H4 (cell line): ENCODE measurements at places on chromosomes 4 and X. TPM values are rescaled to one million over a fixed set of nuclear protein-coding genes. Genes with fewer than 3 reads are reported as not detected.

DNA sequence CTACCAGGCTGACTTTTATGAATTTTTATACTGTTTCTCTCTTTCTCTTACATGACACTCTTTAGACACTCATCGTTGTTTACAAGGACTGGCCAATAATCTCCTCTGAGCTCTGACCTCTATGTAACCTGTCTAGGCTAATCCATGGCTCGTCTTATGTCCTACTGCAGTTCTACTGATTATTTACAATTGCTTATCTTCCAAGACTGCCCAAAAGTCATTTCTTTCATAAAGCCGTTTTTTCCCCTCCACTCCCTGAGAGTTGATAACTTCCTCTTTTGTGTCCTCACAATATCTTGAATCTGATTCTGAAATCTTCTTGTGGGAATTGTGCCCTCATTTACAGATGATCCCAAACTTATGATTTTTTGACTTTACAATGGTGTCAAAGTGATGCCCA is 18.3 kb upstream of the SNCA start:
- no peak for DNase-seq

DNA sequence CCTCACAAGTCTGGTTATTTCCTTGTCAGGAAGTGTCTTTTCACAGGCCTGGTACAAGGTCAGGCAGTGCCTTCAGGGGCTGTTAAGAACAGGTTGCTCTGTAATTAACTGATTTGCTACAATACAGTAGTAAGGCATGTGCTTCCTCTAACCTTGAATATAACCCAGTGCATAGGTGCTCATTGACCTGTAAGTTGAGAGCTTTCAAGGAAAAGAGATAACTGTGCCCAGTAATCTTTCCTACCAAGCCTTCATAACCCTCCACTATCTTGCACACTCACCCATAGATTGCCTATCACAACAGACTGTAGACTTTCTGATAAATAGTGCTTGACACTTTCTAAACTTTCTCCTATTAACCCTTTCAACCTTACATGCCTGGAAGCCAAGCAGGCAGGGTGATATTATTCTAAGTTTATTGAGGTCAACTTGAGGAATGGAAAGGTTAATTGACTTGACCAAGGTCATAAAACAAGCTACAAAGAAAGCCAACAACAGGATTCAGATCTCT is 148.1 kb downstream of the PPARGC1A start:
- no peak for DNase-seq

DNA sequence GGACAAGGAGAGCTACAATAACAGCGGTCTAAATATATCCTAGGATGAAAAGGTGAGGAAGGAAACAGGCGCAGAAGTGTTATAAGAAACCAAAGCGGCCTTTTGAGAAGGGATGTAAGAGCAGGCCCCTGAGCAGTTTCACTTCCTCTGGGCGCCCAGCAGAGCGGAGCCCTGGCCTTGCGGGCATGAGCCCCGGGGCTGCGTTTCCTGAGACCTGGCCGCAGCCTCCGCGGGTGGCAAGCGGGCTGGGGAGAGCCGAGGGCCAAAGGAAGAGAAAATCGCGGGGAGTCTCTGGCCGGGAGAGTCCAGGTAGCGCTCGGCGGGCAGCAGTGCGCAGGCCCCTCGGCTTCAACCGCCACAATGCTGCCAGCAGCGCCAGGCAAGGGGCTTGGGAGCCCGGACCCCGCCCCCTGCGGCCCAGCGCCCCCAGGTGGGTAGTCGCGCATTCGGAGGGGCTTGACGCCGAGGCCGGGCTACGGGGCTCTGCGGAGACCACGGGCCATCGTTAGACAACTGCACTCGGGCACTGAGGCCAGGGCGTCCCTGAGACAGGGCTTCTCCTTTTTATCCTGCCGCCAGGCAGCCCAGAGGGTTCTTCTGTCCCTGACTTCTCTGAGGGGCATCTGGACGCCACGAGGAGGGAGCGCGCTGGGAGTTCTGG is at the start of gene BANK1:
BANK1 (plus strand) TSS at position 210 of the 661 bp plus-strand sequence; CDS start at position 361, 151 bp downstream.
- no peak for DNase-seq

FAM236B gene
- not detected in 2 replicates for total RNA-seq

GRCh38 chrX:47458528-47458927 is 24.5 kb downstream of the ZNF41 start:
- DNase-seq = no peak

DNA sequence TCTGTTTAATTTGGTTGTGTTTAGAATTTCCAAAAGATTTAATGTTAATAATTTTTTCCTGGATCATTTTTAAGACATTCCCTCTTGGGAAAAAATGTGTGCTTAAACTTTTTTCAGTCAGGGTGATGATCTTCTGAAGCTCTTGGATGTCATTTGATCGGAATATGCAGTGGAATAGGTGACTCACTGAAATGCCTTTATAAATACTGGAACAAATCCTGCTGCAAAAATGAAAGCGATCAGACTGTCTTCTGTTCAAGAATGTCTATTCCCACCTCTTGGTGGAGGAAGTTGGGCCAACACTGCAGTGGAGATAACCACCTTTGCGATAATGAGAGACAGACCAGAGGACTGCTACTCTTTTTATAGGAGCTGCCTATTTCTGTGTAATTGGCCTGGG is 46.7 kb downstream of the LARP1B start:
- DNase-seq = no peak

GRCh38 chr4:74056858-74057562 is 18.5 kb upstream of the CXCL3 start:
- DNase-seq = peak; percentile 76

GRCh38 chr4:152045807-152046571 is 285.2 kb upstream of the GATB start:
- no peak for DNase-seq

DNA sequence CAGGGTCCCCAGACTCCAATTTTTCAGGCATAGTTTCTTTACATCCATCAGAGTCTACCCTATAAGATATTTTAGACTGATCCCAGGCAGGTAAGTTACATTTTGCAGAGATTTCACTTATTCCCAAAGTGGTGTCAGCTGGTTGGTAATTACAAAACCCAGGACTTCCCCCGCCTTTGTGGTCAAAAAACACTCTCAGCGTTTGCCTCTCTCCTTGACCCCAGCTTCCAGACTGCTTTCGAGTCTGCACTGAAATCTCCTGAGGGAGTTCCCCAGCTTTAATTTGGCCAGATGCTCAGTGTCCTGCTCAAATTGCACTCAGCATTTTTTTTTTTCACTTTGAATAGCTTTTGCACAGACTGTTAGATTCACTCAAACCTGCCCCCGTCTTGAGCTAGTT is 11.2 kb upstream of the AMOT start:
- DNase-seq = no peak

DNA sequence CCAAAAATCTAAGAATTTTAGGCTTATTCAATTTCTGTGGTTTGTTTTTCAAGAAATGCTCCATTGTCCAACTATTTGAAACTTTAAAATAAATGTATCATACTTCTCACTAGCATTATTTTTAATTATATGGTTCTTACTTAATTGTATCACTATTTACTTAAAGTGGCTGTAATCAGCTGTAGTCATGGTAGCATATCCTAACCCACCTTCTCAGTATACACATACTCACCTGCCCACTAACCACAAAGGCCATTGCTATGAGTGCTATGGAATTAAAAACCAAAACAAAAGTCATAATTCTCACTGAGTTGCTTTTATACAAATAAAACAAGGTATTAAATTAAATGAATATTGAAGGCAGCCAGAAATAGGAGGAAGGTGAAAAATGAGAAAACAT is 5.0 kb downstream of the FBXO8 start:
- no peak for DNase-seq

- DNase-seq = no peak
These were observed 598.4 kb upstream of the GNPDA2 start for GRCh38 chr4:45324455-45325417.

- peak; percentile 8 for DNase-seq
These were observed 31.1 kb upstream of the WDR17 start for GRCh38 chr4:176034499-176034898.

GRCh38 chr4:150164055-150164454 is 85.8 kb downstream of the DCLK2 start:
- no peak for DNase-seq

DNA sequence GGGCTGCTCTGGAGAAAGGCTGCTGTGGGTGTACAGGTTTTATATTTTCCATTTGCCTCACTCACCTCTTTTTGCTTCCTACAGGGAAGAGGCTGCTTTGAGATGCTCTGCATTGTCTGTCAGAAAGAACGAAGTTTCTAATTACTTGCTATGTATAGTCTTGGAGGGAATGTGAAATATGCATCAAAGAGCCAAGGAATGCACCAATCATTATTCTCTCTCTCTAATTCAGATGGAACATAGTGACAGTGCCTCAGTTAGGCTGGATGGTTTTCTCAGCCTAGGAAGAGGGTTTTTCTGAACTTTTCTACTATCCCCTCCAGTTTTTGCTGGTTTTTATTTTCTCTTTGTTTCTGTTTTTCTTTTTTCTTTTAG is 106.8 kb upstream of the SLC4A4 start:
- DNase-seq = no peak

GABRB1 gene
- total RNA-seq = 0.04 TPM in 1 of 2 replicates, not detected in the other

DNA sequence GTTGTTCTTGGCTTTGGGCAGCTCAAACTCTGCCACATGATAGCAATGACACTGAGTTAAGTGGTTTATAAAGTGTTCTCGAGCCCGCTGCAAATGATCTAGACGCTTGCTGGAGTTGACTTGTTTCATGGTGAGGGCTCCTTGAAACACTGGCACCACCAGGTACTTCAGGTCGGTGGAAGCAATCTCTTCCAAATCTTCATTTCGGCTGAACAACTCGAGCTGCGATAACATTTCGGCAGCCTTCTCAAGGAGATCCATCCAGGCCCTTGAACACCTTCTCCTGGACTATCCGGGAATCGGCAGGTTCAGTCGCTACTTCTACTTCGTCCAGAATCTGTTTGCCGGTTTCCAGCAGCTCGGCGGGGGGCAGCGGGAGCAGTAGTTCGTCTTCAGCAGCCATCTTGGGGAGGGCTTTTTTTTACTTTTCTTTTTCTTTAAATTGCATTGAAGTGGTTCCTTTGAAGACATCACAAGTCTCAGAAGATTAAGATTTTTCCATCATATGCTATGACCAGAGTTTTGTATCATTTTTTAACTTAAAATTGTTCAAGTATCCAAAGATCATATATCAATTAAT is 28.0 kb downstream of the HNRNPDL start:
- no peak for DNase-seq

GRCh38 chr4:26235500-26235899 is 85.3 kb upstream of the RBPJ start:
- DNase-seq = peak; percentile 65

- no peak for DNase-seq
These were observed 399.0 kb downstream of the GBA3 start for GRCh38 chr4:23091711-23092110.

- no peak for DNase-seq
These were observed 99.4 kb downstream of the C4orf51 start for GRCh38 chr4:145779319-145779801.

DNA sequence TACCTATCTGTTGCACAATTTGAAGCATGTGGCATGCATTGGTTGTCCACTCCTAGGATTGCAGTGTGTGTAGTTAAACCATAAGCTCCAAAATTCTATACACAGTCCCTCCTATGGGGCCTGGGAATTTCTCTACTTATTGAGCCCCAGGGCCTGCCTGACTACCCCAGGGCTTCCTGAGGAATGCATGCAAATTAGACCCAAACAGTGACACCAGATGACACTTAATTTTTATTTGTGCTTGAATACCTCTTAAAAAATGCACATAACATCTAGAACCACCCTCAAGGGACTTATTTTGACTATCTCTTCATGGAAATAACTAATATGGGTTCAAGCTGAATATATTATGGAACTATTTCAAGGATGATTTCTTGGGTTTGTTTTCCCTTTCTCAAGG is 236.4 kb downstream of the PPP1R2C start:
- no peak for DNase-seq

- no peak for DNase-seq
These were observed 168.4 kb upstream of the TENM3 start for GRCh38 chr4:182074810-182075209.

CPLX1 gene
- 0.17 TPM in 1 of 2 replicates, not detected in the other for total RNA-seq

LIMCH1 gene
- 24.5 and 25.3 TPM in 2 replicates for total RNA-seq

DNA sequence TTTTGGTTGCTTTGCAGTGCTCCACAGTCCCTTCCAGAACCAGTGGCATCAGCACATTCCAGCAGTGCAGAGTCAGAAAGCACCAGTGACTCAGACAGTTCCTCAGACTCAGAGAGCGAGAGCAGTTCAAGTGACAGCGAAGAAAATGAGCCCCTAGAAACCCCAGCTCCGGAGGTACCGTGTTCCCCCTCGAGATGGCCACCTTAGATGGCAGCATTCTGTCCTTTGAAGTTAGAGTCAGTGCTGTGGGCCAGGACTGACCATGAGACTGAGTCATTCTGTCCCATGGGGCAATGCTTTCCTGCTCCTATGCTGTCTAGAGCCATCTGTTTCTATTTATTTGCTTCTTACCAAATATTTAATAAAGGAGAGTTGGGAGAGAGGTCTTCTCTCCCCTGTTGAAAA is 112.3 kb downstream of the KLHL8 start:
- DNase-seq = peak; percentile 79

DNA sequence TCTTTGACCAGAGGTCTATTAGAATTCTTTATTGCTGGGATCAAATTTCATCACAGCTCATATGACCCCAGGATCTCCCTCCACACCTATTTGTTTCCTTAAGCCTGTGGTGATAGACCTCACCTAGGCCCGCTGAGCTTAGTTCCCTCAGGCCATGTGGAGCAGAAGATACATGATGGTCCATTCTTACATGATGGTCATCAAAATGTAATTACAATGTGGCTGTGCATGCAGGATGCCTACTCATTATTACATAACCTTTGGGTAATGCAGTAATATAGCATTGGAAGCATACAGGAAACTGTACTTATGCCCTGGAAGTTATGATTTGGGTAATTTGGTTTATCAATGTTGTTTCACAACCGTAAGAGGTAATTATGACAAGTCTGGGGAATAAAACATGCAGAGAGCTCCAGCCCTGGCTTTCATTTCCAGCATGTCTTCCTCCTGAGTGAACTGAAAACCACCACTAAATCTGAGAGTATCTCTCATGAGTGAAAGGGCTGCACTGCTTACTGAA is 67.0 kb upstream of the AGA start:
- no peak for DNase-seq

- no peak for DNase-seq
These were observed 273.7 kb downstream of the ARHGAP24 start for GRCh38 chr4:85748654-85749053.

PPEF2 gene
- not detected in 2 replicates for total RNA-seq

DNA sequence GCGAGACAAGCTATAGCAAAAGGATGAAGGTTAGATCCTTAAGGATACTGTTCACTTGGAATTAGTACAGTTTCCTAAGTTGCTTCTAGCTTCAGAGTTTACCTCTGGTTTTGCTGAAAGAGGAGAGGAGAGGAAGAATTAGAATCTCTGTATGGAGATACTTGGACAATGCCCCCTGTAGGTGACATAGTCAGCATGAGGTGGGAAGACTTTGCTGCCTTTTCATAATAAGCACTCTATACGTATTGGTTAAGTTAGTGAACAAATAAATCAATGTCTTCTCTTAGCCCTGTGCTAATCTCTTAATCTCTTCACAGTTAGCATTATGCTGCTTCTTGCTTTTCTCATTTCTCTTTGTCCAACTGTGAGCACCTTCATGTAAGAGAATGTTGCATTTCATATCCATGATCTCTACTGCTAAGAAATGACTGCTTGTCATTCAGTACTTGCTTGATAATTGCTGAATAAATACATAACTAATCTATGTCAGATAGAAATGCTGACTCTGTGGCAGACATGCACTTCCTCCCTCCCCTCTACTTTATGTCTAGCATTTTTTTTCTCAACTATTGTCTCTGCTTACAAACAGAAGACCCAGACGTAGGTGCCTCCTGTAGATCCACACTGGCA is 527.2 kb downstream of the GBA3 start:
- no peak for DNase-seq
